Endothelial cell of umbilical vein (primary cell): ENCODE measurements at places on chromosomes 3 and 15. TPM values are rescaled to one million over a fixed set of nuclear protein-coding genes. Genes with fewer than 3 reads are reported as not detected.

FAM3D gene
- 0.12 and 0.22 TPM in 2 replicates for polyA plus RNA-seq

DNA sequence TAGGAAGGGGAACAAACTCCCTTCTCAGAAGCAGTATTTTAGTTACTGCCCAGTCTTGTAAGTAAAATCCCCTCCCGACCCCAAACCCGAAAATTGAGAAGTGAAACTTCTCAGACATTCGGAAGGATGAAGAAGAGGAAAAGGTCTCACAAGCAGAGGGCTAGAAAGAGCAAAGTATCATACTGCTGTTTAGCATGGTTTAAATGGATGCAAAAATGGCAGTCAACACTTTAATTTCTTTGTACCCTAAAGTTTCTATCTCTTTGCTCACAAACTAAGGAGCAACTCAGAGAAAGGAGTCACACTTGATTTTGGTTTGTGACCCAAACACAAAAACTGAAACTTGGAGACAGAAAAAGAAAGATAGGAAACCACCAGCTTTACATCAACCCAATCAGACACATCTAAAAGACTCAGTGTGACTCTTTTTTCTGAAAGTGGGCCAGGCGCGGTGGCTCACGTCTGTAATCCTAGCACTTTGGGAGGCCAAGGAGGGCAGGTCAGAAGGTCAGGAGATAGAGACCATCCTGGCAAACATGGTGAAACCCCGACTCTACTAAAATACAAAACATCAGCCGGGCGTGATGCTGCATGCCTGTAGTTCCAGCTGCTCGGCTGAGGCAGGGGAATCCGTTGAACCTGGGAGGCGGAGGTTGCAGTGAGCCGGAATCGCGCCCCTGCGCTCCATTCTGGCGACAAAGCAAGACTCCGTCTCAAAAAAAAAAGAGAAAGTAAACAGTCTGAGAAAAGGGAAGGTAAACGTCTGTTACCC is 63.2 kb upstream of the ATP11B start:
- DNase-seq: no peak

KLHL6 gene
- 5.1 and 5.7 TPM in 2 replicates for polyA plus RNA-seq

DNA sequence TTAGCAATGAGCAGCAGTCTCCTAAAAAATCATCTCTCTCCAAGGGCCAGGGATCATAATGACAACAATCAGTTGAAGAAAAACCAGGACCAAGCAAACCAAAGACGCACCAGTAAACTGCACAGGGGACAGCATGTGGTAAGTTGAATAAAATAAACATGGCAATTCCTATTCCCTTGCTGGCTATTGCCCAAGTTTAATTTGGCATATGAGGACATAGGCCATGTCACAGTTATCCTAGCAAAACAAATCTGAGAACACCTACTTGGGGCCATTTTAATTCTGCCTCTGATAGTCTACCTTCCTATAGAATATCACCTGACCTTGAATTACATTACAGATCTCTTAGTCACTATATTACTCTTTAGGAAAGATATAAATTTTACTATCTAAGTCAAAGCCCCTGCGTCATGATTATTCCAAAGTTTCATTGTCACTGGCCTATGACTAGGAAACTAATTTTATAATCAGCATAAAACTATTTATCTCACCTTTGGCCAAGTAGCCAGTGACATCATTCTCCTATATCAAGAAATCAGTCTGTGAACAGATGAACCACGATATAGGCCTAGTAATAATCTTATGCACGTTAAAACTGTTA is 23.0 kb downstream of the AP3S2 start:
- DNase-seq: no peak

DNA sequence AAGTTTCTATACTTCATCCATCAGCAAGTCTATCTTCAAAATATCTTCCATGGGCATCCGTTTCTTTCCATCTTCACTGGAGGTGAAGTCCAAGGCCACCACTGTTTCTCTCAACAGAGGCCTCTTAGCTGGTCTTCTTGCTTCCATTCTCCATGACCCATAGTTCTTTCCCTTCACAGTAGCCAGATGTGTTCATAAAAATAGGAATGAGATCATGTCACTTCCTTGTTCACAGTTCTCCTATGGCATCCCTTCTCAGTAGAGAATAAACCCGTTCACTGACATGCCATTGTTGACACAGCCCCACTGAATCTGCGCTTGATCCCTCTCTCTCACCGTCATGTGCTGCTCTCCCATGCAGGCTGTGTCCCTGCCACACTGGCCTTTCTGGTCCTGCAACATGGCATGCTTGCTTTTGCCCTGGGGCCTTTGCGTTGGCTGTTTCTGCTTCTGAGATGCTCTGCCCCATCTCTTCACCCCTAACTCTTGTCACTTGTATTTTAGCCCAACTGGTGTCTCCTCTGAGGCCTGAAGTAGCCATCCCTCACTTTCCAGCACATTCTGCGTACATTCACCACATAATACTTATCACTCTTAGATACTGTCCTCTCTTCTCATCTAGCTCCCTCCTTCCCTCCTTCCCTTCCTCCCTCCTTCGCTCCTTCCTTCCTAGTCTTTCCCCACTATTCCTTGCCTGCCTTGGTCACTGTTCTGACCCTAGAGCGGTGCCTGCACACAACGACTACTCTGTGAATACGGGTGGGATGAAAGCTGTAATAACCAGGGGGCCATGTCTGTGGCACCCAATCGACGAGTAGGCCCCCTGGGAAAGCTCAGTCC is 42.0 kb downstream of the STARD5 start:
- no peak for DNase-seq

- no peak for DNase-seq
Observed at GRCh38 chr15:86488046-86488445, 408.4 kb downstream of the AGBL1 start.

PLA2G4D gene
- not detected in 2 replicates for polyA plus RNA-seq

DNA sequence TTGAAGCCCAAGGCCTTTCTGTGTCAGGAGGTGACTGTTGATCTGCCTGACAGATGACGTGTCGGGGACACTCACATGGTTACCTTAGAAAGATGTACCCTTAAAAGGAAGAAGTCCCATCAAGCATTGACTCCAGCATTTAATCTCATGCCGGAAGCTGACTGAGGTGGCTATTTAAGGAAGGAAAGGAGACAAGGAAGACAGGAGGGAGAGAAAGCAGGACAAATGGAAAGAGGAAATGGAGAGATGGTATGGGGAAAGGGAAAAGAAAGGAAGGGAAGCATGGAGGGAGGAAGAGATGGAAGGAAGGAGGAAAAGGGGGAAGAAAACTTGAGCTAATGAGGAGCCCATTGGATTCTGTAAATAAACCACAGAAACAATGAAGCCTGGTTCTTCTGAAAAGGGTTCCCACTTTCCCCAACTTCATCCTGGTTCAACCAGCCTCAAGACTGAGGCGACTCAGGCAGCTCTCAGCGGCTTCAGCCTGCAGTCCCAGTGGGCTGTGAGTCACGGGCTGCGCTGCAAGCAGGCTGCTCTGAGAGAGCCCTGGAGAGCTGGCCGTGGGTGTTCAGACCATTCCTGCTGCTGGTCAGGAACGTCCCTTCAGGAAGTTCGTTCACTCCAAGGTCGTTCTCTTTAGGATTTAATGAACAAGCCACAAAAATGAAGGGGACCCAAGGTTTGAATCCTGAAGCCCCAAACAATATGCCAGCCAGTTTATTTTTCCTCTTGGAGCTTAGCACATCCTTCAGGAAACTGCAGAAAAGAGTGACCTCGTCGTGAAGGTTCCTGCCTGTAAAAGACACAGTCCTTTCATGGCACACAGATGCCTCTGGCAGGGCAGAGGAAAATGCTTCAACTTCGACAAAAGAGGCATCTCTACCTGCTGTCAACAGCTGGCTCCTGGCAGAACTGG is 69.6 kb upstream of the THBS1 start:
- DNase-seq: peak; percentile 72

DNA sequence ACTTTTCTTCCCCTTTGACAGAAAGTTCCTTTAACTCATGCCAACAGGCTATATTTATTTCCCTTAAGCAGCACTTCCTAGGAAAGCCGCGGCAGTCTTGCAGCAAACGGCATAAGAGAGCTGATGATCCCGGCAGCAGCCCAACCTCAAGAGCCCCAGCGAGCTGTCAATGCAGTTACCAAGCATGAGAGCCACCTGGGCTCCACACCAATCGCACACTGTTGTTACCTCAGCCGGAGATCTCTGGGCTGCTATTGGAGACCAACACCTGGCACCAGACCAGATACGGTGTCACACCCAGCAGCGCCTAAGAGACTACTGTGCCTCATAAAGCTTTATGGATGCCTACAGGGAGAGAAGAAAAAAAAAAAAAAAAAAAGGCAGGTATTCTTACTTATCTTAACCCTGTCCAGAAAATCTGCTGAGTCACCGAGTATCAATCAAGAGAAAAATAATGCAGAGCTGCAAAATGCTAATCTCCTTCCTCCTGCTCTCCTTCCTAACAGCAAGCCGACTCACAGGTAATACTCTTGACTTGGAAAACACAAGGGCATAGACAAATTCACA is 11.7 kb downstream of the ABCC5 start:
- peak; percentile 69 for DNase-seq

DNA sequence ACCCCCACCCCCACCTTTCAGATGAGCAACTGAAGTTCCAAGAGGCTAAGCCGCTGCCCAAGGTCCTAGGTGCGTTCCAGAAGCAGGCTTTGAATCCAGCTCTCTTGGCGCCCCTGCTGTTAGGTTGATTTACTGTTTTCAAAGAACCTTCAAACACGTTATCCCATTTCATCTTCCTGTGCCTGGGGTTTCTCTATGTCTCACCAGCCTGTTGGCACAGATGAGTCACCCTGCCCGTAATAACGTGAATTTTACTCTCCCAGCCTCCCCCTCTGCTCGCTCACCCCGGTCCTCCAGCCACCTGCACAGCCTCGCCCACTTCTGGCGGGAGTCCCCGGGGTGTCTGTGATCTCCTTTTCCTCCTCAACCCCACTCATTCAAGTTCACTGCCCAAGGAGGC is 13.0 kb upstream of the TSEN2 start:
- DNase-seq: no peak

GRCh38 chr3:179715582-179715981 is 62.7 kb downstream of the USP13 start:
- DNase-seq: no peak

GRCh38 chr3:171295484-171296373 is 164.5 kb downstream of the TNIK start:
- DNase-seq: peak; percentile 33

- DNase-seq: no peak
Observed at GRCh38 chr3:32450426-32450825, 52.2 kb downstream of the CMTM6 start.

RETNLB gene
- not detected in 2 replicates for polyA plus RNA-seq

DNA sequence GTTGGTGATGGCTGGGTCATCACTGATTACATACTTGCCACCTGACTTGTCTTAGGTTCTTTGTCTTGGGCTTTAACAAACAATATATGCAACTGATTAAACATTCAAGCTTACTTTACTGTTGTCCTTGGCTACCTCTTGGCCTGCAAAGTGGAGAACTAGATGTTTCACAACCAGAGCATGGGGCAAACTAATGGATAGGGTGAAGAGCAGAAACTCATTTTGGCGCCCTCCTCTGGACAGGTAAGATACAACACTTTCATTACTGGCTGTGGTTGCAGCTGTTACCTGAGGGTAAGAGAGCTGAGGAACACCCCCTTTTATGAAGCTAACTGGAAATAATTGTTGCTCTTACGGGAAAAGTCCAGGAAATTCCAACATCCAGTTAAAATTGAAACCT is 262.1 kb downstream of the NAALADL2 start:
- DNase-seq: no peak

SLC6A11 gene
- not detected in 2 replicates for polyA plus RNA-seq

NDN gene
- 23.1 and 26.7 TPM in 2 replicates for polyA plus RNA-seq

DNA sequence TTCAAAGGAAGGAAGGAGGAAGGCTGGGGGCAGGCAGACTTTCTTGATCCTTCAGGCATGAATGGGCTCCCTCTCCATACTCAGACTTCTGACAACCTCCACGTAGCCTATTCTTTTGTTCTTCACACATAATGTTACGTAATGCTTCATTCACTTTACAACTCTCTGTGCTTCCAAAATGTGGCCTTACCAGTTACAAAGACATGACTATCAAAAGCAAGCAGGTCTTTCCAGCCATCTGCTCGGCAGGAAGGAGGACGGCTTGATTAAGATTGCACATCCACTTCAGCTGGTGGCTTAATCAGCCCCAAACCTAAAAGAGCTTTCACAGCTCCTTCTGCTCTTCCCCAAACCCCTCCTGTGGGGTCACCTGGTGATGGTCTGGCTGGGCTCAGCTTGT is 263.2 kb downstream of the XXYLT1 start:
- no peak for DNase-seq

DNA sequence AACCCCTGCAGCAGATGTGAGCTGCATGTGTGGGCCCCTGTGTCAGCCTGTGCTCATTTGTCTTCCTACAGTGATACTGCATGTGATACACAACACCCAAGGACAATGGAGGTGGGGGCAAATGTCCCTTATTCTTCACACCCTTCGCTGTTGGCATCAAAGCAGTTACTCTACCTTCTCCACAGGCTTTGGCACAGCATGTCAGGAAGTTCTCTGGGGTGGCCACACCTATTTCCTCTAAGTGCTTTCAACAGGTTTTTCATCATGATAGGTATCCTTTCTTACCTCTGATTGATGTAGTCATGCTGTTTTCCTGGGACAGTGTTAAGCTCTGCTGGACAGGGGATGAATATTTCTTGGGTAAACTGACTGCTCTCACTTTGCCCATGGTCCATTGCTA is 29.5 kb downstream of the ZNF662 start:
- DNase-seq: no peak

DNA sequence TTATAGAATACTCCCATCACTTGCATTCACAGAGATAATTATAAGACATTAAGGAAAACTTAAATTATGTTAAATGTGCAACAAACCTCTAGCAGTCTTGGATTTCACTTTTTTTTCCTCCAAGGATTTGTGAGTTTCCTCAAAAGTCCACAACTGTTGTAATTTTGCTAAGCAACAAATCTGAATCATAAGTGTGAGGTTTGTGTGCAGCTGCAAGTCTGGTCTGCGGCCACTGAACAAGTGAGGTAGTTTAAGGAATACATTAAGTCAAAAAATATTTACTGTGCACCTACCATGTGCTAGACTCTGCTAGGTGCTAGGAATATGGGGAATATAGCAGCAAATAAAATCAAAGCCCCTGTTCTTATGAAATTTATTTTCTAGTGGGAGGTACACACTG is 70.2 kb downstream of the LRRC28 start:
- DNase-seq: no peak

DNA sequence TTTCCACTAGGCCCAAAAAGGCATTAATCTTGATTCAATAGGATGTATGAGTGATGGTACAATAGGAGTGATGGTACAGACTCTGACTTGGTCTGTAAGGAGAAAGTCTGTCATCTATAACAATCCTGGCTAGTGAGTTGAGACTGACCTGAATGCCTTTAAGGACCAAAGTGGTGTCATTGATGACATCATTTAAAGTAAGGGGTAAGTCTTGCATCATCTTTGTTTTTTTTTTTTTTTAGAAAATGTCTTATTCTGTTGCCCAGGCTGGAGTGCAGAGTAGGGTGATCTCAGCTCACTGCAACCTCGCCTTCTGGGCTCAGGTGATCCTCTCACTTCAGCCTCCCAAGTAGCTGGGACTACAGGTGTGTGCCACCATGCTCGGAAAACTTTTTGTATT is 5.6 kb upstream of the TMEM45A start:
- no peak for DNase-seq
